ENCODE measurements at places on chromosomes 12 and 14.

DNA sequence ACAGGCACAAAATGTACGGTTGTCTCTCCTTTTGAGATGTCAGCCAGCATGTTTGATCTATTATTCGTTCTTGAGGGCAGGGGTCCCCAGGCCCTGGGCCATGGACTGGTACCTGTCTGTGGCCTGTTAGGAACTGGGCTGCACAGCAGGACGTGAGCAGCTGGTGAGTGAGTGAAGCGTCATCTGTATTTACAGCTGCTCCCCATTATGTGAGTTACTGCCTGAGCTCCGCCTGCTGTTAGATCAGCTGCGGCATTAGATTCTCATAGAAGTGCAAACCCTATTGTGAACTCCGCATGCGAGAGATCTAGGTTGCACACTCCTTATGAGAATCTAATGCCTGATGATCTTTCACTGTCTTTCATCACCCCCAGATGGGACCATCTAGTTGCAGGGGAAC, 41.4 kb upstream of the SCN8A start:
- no peak for DNase-seq

GRCh38 chr12:130461447-130461815, 123.7 kb downstream of the PIWIL1 start:
- DNase-seq, result no peak

GRCh38 chr12:31896514-31897039, 62.6 kb upstream of the RESF1 start:
- DNase-seq, result no peak

- DNase-seq, result no peak
Observed at GRCh38 chr14:32607399-32607798, 278.3 kb downstream of the AKAP6 start.

- no peak for DNase-seq
Observed at GRCh38 chr14:105212541-105213300, 31.6 kb upstream of the NUDT14 start.

DNA sequence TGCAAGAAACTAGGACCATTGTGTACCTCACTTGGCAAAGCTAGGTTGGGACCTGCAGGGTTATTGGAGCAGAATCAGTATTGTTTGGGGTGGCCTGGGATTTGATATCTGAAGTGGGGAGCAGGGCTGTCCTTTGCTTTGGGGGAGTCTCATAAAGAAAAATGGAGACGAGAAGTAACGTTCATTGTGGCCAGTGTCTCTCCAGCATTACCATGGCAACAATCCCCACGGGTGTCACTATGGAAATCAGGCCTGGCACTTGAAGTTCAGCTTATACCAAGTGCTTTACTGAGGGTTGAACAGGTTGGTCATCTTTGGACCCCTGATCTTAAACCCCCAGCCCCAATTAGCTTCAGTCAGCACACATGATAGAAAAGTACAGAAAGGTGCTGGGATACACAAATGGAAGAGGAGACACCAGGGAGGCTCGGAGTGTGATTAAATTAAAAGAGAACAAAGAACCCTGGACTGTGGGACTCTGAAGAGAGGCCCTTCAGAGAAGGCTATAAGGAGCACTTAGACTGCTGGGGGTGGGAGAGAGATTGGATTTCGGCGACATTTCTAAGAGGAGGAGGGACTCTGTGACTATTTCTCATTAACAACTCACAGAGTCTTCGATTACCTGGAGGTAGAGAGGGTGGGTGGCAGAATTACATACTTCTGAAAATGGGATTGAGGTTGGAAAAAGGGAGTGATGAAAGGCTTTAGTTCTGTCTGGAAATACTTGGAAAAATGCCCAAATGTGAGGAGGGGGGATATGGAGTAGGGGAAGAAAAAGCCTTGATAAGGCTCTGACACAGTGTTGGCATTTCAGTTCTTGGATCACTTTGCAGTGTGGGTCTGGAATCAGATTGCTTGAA, 3.7 kb downstream of the KIF5A start:
- no peak for DNase-seq

- DNase-seq, result no peak
Observed at GRCh38 chr14:74941676-74942097, 13.7 kb downstream of the PGF start.

DNA sequence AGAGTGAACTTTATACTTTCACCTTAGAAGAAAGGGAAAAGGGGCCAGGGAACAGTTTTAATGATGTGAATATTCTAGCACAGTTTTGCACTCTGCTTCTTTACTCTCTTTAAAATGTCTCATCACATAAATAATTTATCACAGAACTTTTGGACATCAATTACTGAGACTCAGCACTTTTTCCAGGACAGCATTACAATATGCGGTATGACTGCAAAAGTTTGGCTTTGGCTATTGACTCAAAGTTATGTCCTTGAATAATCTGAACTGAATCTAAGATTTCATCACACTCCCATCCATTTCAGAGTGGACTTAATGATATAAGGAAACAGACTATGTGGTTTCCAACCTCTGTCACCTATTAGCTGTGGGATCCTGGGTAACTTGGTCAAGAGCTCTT, 11.7 kb downstream of the CCER1 start:
- no peak for DNase-seq

- no peak for DNase-seq
Observed at GRCh38 chr14:33184587-33184986, 245.9 kb downstream of the NPAS3 start.

All from GOT3 (cell line).